ENCODE measurements at places on chromosomes 5 and 9. TPM values are rescaled to one million over a fixed set of nuclear protein-coding genes. Genes with fewer than 3 reads are reported as not detected.
A peak's percentile ranks its signal among the peaks of the same experiment; 100 is the strongest.

PLAC8L1 gene
- total RNA-seq, result 1.5 TPM

- DNase-seq, result no peak
Observed at GRCh38 chr9:35374436-35374835, 115.5 kb upstream of the RUSC2 start.

DNA sequence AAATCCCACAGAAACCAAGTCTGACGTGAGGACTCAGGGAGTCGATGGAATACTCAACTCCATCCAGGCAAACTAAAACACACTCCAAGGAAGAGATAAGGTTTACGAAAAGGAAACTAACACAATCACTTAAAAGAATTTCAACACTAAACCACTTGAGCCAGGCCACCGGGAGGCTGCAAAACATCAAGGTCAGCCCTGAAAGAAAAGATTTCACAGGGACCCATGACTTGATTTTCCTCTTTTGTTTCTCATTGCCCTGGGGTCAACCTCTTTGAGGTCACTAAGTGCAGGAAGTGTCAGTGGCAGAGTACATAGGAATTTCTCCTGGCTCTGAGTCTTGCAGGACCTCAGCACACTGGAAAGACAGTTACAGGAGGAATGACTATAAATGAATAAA lies 77.8 kb upstream of the TARS1 start:
- no peak for DNase-seq

DNA sequence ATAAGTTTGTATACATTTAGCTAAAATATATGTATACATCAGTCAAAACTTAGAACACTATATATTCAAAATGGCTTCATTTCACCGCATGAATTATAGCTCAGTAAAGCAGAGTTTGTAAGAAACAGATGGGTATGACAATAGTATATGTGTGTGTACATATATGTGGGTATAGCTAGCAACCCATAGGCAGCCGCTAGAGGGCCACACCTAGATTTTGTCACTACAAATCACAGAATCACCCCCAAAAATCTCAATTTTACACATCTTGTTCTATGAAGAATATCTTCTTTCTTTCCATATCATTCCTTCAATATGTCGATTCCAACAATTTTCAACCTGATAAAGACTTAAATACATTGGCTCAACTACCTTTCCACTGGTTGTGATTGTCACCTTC lies 357.8 kb upstream of the CCNG1 start:
- DNase-seq, result no peak

DNA sequence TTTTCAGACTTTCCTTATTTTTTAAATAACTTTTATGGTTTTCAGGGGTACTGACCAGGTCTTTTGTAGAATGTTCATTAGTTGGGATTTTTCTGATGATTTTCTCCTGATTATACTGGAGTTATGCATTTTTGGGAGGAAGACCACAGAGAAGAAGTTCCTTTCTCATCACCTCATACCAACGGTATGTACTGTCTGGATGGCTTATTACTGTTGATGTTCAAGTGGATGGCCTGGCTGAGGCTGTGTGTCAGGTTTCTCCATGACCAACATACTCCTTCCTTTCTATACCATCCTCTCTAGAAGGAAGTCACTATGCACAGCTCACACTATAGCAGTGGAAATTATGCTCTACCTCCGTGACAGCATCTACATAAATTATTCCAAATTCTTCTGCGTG lies 71.1 kb upstream of the NR3C1 start:
- DNase-seq, result no peak

PCDH12 gene
- total RNA-seq, result 1.1 TPM

DNA sequence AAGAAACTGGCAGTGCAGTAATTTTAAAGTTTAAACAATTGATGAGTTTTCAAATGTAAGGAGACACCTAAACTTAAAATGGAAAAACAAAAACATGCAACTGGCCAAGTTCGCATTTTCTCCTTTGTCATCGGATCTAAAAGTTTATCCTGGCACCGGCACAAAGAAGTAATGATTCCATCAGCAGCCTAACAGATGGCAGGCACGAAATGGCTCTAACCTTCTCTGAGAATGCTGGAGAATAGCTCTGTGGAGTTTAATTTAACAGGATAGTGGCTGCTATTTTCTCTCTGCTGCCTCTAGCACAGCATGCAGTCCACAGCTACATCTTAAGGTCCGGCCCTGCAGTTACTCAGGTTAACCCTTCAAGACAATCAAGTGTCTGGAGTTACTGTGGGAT lies 82.2 kb downstream of the PRELID2 start:
- DNase-seq, result peak; percentile 14

PCDHB4 gene
- 2.5 TPM for total RNA-seq

GRCh38 chr5:105726093-105726492 lies 1944.6 kb downstream of the EFNA5 start:
- no peak for DNase-seq

NR2F1-AS1 gene
- total RNA-seq, result 8.2 TPM

SLC6A19 gene
- 5.2 TPM for total RNA-seq

DNA sequence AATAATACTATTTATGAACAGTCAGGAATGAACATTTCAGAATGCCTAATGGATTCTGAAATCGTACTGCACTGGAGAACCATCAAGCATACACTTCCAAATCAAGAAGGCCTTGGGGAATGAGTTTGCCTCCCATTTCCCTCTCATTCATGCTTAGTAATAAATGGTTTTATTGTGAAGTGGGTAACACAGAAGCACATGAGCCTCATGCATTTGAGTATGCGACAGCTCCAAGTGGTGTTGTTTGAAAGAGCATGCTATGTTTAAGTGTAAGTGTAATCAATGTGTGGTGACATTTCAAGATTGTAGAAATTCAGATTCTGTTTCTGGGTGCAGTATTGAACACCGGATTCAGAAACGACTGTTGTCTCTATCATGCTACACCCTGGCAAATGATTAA lies 60.0 kb downstream of the SGCD start:
- DNase-seq, result no peak

GRCh38 chr9:123745451-123745850 lies 184.5 kb downstream of the DENND1A start:
- no peak for DNase-seq

DNA sequence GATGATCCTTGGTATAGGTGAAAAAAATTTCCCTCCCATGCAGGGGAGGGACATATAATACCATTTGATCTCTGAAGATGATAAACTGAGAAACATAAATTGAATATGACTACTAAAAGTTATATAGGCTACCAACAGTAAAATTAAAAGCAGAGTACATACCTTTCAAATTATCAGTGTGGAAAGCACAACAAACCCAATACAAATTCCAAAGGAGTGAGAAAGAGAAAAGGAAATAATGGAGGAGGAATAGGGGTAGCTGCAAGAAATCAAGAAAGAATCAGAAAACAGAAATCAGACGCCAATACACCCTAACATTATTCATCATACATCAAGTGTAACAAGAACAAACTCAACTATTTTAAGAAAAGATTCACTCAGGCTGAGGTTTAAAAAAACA lies 17.7 kb downstream of the GNAQ start:
- DNase-seq, result no peak

DNA sequence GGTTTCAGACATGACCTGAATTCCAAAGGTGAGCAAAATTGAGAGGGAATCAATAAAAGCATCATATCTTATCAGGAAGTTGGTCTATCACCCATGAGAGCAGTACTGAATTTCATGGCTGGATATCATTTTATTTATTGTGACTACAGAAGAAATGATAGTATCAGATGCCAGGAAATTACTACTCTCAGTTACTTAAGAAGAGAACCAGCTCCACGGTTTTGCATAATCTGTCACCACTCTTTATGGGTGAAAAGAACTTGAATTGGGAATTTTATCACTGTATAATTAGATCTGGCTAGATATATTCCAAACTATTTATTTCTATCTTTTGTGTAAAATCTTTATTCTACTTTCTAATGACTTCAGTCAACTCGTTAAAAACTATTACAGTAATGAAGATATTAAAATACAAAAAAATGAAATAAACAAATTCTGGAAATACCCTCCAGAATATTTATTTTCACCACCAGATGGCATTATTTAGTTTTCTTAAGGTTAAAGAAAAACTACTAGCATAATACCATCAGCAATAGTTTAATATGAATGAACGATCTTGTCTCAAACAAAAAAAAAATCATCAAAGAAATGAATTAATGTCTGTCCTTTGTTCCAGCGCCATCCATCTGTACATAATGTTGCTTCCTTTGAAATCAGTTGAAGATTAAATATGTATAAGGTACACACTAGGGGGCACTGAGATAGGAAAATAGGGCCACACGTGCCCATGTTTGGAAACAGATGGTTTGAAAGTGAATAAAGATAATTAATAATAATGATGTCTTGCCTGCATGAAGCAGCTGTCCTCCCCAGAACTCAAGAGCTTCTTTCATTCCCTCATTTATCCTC lies 84.7 kb upstream of the SLCO6A1 start:
- DNase-seq, result peak; percentile 21

GRCh38 chr5:7871653-7872052 lies 2.7 kb downstream of the MTRR start:
- DNase-seq, result no peak

- DNase-seq, result no peak
Observed at GRCh38 chr5:79503794-79504495, 10.0 kb downstream of the HOMER1 start.

GMCL2 gene
- total RNA-seq, result not detected

CPLANE1 gene
- 29.6 TPM for total RNA-seq

ZFP62 gene
- total RNA-seq, result 31.7 TPM

DNA sequence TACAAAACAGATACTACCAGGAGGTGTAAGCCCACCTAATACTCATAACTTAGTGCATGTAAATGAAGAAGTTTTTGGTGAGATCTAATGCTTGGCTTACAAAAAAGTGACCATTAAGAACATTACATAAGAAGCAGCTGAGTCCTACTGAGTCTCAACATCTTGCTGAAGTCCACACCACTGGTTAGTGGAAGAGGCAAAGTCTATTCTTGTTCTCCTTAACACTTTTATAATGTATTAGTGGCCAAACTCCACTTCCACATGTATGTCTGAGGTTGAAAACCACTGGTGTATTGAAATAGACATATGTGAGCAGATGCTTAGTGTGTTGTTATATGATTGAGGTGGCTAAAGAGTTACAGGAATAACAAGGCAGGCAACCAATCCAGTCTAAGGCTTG lies 18.9 kb upstream of the GDA start:
- no peak for DNase-seq

- DNase-seq, result no peak
Observed at GRCh38 chr9:136926749-136927148, 17.8 kb downstream of the FBXW5 start.

TYRP1 gene
- total RNA-seq, result 6.5 TPM

- peak; percentile 28 for DNase-seq
Observed at GRCh38 chr9:112764344-112764743, 13.8 kb downstream of the SNX30 start.

DNA sequence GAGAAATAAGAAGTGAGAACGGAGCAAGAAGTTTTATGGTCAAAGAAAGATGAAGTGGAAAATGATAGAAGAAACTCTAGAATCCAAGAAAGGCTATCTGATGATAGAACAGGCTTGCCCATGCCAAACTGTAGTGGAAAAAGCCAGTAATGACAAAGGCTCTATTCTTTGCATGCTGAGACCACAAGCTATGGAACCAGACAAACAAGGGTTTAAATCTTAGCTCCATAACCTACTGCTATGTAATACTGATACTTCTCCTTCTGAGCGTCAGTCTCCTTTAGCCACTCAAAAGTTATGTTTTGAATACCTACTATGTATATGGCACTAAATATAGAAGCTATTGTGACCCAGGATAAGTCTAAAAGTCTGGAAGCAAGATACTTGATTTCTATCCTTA lies 51.2 kb upstream of the TRIM32 start:
- DNase-seq, result no peak

- no peak for DNase-seq
Observed at GRCh38 chr5:116444373-116445295, 130.0 kb downstream of the SEMA6A start.

ENHO gene
- 1.5 TPM for total RNA-seq

GRCh38 chr9:95762322-95762721 lies 113.2 kb upstream of the ERCC6L2 start:
- DNase-seq, result no peak

DNA sequence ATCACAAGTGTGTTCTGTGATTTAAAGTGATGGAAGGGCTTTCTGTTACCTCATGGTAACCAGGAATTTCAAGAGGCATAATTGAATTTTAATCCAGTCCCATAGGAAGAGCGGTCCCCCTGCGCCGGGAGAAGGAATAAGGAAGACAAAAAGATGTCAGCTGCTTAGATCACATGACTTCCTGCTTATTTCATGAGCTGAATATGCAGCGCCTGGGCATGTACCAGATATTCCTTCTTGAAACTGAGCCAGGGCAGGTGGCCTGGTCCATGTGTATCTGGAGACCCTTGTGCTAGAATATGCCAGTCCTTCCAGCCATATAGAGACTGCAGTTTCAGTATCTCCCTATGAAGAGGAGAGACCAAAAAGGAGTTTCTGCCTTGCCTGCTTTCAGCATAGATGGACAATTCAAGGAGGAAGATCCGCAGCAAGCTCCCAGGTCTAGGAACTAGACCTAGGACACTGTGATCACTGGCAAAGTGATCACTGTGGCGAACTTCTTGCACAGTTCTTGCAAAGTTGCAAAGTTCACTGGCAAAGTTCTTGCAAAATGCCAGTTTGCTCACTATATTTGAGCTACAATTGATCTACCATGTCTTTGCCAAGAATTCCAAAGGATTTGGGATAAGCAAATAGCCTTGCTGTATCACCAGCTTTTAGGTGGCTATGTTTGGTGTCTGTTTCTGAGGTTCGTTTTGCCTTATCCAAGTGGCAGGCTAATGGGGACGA lies 102.9 kb upstream of the PHYKPL start:
- DNase-seq, result no peak

- DNase-seq, result no peak
Observed at GRCh38 chr5:159923008-159923407, 6.7 kb downstream of the ADRA1B start.

- DNase-seq, result no peak
Observed at GRCh38 chr5:60852940-60853339, 8.9 kb upstream of the ELOVL7 start.

IL13 gene
- total RNA-seq, result not detected

GRCh38 chr9:134391319-134392231 lies 65.3 kb downstream of the RXRA start:
- no peak for DNase-seq

DNA sequence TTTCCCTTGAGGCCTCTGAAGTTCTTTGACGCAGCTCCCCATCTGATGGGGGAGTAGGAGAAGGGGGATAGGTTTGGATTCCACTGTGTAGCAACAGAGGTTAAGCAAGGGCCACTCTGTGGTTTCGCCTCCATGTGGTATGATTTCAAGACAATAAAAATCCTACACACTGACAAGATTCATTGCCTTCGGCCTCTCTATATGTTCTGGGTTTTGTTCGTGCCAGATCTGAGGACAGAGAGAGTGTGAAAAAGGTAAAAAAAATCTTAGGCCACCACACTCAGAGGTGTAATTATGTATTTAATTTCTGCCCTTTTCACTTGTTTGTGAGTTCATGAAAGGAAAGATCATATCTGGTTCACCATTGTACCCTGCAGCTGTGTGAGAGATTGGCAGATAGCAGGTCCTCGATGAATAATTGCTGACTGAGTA lies 715.2 kb upstream of the ZNF608 start:
- no peak for DNase-seq

SPATA31C1 gene
- total RNA-seq, result not detected

- DNase-seq, result no peak
Observed at GRCh38 chr5:38134810-38135209, 123.5 kb upstream of the EGFLAM start.

- DNase-seq, result peak; percentile 5
Observed at GRCh38 chr5:117982691-117983090, 1005.7 kb downstream of the DTWD2 start.

ZSWIM6 gene
- 12.7 TPM for total RNA-seq
